ENCODE measurements at places on chromosomes 3 and 15.

- no peak for DNase-seq
Measured at GRCh38 chr3:179244878-179245277, 6.0 kb downstream of the KCNMB3 start.

GRCh38 chr15:69127306-69127705 is 33.1 kb upstream of the GLCE start:
- no peak for DNase-seq

- no peak for DNase-seq
Measured at GRCh38 chr15:88982946-88983342, 69.8 kb upstream of the MFGE8 start.

DNA sequence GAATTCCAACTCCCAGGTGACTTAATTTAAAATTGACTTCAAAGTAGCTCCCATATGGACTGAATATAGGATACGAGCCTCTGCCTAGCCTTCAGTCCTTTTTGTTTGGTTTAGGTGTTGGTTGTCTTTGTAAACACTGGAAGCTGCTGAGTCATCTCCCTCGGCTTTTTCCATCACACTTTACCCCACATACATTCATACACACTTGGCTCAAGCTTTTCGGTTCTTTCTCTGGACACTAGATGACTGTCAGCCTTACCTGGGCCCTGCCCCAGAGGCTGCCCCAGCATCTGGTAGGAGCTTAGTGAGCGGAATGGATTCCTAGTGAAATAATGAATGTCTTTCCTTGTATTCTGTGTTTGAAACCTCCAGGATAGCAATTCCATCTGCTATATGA is 201.5 kb upstream of the IL12A start:
- no peak for DNase-seq

DNA sequence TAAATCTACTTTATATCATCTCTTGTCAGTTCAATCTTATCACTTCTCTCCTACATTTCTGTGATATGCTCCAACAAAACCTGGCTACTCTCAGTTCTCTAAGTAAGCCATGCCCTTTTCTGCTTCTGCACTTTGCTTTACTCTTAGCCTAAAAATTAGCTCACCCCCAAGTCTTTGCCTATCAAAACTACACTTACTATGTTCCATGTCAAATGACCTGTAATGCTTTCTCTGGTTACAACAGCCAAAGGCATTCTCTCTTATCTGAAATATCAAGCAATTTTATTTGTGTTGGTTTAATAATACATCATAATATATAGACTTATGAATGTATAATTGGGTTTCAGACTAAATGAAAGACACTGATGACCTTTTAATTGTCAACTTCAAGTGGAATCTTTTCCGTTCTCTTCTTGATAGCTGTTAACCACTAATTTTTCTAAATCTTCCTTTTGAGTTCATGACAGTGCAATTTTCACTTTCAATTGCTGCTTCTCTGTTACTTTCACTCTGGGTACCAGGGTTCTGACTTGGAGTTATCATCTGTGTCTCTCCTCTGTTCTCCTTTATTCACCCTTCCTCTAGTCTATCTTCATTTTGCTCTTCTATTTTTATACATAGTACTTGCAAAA is 619.0 kb upstream of the GOLIM4 start:
- DNase-seq = no peak

DNA sequence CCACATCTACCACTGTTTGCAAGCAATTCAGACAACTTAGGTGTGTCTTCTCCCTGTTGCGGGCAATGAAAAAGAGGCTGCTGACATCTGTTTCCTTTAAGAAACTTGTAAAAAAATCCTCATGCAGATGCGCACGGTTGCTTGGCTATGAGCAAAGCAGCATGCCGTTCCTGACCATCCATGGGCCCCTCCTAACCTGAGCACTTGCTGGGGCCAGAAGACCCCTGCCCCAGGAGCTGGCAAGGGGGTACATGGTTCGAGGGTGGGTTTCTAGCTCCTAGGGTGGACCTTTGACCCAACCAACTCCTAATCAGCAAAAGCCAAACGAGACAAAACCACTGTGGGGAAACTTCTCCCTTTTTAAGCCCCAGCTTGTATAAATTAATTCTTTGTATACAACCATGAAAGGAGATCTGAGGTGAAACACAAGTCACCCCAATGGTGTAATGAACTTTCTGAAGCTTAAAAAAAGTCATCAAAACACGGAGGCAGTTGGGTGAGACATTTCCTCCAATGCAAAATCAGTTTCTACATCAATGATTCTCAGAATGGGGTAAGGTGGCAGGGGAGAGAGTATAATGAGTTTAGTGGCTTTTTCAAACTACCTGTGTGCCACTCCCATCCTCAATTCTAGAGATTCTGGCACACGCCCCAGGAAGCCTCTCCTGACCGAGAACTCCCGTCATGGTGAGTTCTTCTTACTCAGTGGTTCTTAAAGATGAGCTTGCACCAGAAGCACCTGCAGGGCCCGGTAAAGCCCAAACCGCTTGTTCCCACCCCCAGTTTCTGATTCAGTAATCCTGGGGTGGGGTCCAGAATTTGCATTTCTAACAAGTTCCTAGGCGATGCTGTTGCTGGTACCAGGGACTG is 44.1 kb downstream of the CPN2 start:
- no peak for DNase-seq

GRCh38 chr3:7682822-7683229 is 818.8 kb upstream of the LMCD1 start:
- no peak for DNase-seq

DNA sequence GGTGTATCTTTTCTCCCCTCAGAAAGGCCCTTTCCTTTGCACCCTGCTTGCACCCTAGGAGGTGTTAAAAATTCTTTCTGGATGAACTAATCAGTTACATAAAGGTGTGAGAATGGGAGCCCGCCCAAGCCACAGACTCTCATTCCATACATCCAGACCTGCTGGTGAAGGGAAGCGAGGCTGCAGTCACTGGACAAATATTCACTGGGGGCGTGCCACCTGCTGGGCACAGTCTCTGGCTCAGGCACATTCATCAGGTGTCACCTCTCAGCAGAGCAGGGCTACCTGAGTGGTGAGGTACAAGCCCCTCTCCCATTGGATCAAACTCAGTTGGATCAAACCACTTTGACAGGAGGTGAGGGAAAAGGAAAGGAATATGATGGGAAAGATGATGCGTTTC is 52.0 kb downstream of the NTRK3 start:
- no peak for DNase-seq

- no peak for DNase-seq
Measured at GRCh38 chr15:75063889-75064288, 40.5 kb downstream of the PPCDC start.

DNA sequence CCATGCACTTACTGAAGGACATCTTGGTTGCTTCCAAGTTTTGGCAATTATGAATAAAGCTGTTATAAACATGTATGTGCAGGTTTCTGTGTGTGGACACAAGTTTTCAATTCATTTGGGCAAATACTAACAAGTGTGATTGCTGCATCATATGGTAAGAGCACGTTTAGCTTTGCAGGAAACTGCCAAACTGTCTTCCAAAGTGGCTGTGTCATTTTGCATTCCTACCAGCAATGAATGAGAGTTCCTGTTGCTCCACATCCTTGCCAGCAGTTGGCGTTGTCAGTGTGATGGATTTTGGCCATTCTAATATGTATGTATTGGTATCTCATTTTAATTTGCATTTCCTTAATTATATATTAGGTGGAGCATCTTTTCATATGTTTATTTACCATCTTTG is 280.1 kb downstream of the SV2B start:
- no peak for DNase-seq
